ENCODE measurements at places on chromosomes 16 and 17. TPM values are rescaled to one million over a fixed set of nuclear protein-coding genes. Genes with fewer than 3 reads are reported as not detected.

Gene KCNH6
- total RNA-seq, result not detected

Gene GPR139
- not detected for total RNA-seq

Gene KRT33A
- not detected for total RNA-seq

Gene CENPV
- total RNA-seq, result 15.2 TPM

Gene FBF1
- 15.0 TPM for total RNA-seq

Gene CD300LB
- not detected for total RNA-seq

Gene C16orf54
- not detected for total RNA-seq

Gene PTX4
- total RNA-seq, result 0.19 TPM

Gene IGSF6
- not detected for total RNA-seq

Gene UNC13D
- total RNA-seq, result 0.19 TPM

Gene TSPAN10
- 0.58 TPM for total RNA-seq

Gene GSG1L2
- total RNA-seq, result not detected

Gene ZFHX3
- total RNA-seq, result 6.8 TPM

Gene MT1G
- total RNA-seq, result 1.5 TPM

Gene PLLP
- total RNA-seq, result under 0.01 TPM

Gene OR1E2
- total RNA-seq, result not detected

Gene KRTAP17-1
- not detected for total RNA-seq

Gene EVPLL
- total RNA-seq, result not detected

Gene PRR35
- total RNA-seq, result not detected

Gene SEPTIN12
- total RNA-seq, result not detected

Gene RNU2-1
- total RNA-seq, result not detected

Gene MEOX1
- total RNA-seq, result not detected

Gene ABI3
- total RNA-seq, result under 0.01 TPM

Gene CCDC78
- 2.0 TPM for total RNA-seq

Gene HIGD1B
- total RNA-seq, result not detected

Gene TBC1D28
- not detected for total RNA-seq

Gene CHTF8
- 46.8 TPM for total RNA-seq

Gene OTOA
- total RNA-seq, result under 0.01 TPM

Gene CHST4
- total RNA-seq, result not detected

Gene PYY
- total RNA-seq, result not detected

Gene KRTAP2-3
- total RNA-seq, result under 0.01 TPM

Gene LGALS3BP
- total RNA-seq, result 572 TPM

Gene RETREG3
- 74.8 TPM for total RNA-seq

Gene C17orf67
- total RNA-seq, result 1.4 TPM

Gene WDR59
- 12.8 TPM for total RNA-seq

Gene CMTM2
- total RNA-seq, result not detected

Gene PRSS53
- 1.9 TPM for total RNA-seq

Gene MYADML2
- not detected for total RNA-seq

Gene STAC2
- total RNA-seq, result under 0.01 TPM

Gene KRTAP9-2
- not detected for total RNA-seq

Gene TPSB2
- not detected for total RNA-seq

Gene STX1B
- total RNA-seq, result 0.19 TPM

Gene ZNF213
- 5.1 TPM for total RNA-seq

Gene PLCG2
- 0.19 TPM for total RNA-seq

Gene CYB5B
- 79.6 TPM for total RNA-seq

Gene ZSCAN10
- not detected for total RNA-seq

Gene ADAP2
- 7.9 TPM for total RNA-seq

Gene PRAC1
- not detected for total RNA-seq

Gene C1QL1
- total RNA-seq, result not detected
